CMK (cell line): ENCODE measurements at places on chromosomes 5 and 9.

GRCh38 chr9:127316586-127317323 lies 52.2 kb downstream of the GARNL3 start:
- no peak for DNase-seq

DNA sequence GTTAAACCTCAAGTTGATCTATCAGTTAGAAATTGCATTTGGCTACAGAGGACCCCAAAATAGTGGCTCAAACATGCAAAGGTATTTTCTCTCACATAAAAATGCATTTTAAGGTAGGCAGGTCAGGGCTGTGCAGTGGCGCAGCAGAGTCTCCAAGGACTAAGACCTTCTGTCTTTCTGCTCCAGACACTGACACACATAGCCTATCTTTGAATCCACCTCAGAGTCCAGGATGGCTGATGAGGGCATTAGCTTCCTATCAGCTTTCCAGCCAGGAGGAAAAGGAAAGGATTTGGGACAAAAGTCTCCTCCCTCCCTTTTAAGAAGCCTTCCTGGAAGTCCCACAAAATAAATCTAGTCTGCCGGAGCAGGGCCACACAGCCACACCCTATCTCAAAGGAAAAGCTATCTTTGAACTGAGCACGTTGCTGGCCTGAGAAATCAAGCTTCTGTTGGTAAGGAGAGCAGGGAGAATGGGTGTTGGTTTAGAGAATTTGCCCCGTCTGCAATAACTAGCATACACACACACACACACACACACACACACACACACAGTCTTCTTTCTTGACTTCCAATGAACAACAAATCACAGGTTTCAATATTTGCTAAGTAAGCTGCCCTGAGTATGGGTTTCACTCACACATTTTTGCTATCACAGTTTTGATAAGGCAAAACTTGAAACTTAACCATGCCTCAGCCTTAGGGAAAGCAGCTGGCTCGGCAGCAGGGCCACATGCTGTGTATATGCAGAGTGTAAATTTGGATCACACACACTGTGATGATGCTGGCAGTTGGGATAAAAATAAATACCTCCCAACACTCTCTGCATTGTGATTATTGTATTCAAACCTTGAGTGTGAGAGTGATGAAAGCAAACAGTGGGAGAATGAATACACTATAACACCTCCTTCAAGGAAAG lies 116.6 kb upstream of the MAP3K1 start:
- no peak for DNase-seq

DNA sequence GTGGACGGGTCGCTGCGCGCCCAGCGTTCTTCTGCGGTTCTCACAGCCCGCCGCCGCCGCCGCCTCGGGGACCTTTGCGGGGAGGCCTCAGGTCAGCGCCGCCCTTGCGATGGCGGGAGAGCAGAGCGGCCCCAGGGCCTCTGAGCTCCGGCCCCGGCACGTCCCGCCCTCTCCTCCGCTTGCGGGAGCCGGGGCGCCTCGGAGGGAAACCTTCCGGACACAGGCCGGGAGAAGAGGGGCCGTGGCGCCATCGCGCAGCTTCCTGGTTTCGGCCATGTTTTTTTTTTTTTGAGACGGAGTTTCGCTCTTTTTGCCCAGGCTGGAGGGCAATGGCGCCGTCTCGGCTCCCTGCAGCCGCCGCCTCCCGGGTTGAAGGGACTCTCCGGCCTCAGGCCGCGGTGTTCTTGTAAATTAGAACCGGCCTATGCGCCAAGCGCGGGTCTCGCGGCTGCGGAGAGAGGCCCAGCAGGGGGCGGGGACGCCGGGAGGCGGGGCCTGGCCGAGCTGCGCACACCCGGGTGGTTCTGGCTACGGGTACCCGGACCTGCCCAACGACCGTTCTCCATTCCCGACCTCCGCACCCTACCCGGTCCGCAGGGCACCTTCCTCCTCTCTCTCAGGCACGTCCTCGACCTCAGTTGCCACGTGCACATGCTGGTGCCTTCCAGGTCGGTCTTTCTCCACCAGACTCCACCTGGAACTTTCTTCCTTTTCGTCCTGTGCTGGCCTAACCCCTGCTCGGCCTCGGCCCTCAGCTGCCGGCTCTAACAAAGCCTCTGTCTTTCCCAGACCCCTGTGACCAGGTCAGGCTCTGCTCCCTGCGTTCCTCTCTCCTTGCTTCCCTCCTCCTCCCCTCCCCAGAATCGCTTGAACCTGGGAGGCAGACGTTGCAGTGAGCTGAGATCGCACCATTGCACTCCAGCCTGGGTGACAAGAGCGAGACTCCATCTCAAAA lies 28.8 kb upstream of the MGAT1 start:
- DNase-seq = peak; percentile 64

GRCh38 chr5:158456756-158457155 lies 597.8 kb upstream of the CLINT1 start:
- DNase-seq = no peak

GRCh38 chr9:114497727-114498382 lies 7.4 kb downstream of the WHRN start:
- no peak for DNase-seq

- no peak for DNase-seq
These were observed 37.8 kb downstream of the OXCT1 start for GRCh38 chr5:41832430-41832829.

DNA sequence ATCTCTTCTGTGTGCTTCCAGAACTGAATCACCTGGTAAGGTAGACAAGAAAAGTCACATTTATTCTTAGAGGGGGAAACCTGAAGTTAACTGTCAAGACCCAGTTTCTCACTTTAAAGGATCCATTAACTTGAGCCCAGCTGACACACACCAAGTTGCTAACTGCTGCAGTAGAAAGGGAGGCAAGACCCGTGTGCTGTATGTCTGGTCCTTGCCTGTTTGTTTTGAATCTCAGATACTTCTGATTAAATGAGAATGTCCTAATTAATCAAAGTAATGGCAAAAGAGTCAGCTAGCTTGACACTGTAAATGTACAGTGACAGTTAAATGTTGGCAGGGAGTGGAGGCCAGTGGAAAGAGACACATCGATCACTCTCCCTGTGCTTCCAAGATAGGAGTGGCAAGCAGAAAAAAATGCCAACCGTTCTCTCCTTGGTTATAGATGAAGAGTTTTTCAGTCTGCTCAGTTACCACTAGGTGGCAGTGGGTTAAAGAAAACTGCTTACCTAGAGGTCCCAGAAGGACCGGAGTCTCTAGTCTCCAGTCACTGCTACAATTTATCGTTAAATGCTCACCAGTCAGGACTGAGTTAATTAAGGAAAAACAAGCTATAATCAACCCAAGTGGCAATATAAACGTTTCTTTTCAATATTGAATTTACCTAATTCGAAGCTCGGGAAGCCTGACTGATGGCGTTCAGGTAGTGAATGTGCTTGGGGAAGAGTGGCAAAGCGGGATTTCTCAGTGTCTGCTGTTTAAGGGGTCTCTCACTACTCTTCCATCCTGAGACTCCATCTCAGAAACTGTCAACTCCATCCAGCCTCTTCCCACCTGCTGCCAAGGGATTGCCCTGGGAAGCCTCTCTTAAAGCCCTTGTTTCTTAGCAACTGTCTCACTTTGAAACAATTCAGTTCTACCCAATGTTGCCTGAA lies 18.4 kb downstream of the LSM11 start:
- DNase-seq = no peak

DNA sequence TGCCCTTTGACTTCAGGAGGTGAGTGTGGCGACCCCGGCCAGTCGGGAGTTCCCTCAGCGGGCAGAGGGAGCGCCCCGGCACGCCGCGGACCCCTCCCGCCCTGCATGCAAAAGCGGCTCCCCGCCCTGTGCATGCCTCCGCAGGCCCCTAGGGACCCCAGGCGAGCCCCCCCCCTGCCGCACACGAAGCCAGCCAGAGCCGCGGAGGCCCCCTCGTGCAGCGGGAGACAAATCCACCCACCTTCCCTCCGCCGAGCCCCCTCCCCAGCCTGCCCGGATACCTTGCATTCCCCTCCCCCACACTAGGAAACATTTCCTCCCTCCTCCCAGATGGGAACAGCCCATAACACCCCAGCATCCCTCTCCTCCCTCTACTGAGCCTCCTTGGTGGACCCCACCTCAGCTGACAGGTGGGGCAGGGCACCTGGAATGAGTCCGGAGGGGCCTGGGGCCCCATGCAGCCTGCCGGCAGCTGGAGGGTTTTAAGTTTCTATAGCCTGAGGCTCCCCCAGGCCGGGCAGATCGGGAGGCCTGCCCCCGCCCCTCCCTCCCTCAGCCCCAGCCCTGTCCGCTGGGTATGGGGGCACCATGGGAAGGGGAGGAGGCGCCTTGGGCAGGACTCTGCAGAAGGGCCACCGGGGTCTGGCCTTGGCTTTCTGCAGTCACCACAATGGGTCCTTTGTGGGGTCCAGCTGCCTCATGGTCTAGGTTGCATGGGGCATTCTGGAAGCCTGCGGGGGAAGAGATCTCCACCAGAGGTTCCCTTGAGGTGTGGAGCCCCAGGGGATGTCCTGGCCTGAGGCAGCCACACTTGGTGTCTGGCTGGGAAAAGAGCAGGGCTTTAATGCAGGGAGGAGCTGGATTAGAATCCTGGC lies 601 bp downstream of the ERGIC1 start:
- no peak for DNase-seq

DNA sequence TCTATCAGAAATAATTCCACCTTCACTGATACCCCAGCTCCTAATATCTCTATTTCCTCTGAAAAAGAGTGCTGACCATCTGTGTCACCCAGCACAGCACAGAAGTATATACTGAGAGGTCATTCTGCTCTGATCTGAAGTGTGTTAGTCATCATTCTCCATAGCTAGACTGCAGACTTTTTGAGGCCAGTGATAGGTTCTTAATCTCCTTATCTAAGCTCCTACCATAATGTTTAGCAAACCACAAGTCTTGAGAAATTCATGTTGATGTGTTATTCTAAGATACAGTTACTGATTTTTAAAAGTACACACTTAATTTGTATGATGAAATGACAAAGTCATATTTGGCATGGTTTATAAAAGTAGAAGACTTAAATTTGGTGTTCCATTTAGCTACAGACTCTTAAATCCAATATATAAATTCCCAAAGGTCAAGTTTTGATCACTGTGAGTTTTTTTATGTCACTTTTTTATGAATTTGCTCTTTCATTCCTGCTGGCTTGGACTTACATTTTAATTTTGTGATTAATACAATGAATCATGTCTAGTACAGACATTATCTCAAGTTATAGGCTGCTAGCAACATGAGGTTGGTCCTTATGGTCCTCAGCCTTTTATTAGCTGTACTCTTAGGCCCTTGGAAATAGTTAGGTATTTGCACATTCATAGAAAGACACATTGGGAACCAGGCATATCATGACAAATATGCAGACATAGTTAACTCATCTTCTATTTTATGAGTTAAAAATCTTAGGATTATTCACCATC lies 380.8 kb downstream of the EBF1 start:
- no peak for DNase-seq

DNA sequence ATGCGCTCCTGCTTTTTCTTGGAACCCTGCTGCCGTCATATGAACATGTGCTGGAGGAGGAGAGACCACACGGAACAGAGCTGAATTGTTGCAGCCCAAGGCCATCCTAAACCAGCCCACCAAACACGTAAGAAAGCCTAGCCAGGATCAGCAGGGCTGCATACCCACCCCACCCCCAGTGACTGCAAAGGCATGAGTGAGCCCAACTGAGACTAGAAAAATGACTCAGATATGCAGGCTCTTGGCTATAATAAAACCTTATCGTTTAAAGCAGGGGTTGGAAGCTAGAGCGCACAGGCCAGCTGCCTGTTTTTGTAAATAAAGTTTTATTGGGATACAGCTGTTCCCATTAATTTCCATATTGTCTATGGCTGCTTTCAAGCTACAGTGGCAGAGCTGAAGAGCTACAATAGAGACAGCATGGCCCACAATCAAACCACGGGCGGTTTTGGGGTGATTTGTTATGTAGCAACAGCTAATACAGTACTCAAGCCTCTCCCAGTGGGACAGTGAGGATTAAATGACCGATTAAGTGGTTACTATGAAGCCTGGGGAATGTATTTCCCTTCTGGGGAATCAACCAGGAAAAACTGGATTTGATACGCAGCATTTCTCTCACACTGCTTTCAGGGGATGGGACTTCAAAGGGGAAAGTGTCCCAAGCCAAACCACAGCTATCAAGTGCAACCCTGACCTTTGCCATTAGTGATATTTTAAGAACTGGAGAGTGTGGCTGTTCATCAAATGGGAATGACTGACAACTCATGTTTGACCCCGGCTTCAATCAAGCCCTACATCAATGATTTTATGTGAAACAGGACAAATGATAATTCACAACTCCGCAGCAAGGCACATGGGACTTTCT lies 6.3 kb downstream of the SHB start:
- DNase-seq = no peak

DNA sequence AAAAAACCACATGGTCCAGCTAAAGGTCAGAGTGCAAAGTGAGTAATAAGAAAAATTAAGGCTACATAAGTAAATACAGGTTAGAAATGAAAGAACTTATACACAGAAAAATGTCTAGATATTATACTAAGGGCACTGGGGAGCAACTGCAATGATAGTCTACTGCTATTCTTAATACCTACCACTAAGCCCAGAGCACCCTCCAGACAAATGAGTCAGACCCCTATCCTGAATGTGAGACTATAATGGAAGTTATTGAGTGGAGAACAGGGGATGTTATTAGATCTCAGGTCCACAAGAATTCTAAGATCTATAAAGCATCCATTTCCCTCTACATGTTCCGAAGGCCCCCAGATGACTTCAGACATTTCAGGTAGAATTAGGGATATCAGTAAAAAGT lies 438.3 kb downstream of the PRELID2 start:
- DNase-seq = no peak

- no peak for DNase-seq
These were observed 80.3 kb downstream of the MAP1B start for GRCh38 chr5:72187388-72188075.

GRCh38 chr5:54663866-54664265 lies 146.3 kb downstream of the SNX18 start:
- DNase-seq = no peak

- DNase-seq = no peak
These were observed 129.7 kb upstream of the MTAP start for GRCh38 chr9:21672761-21673160.

- DNase-seq = peak; percentile 66
These were observed 176.7 kb upstream of the DMAC1 start for GRCh38 chr9:7976167-7976755.

- DNase-seq = no peak
These were observed 4.8 kb upstream of the HAND1 start for GRCh38 chr5:154482528-154483449.

DNA sequence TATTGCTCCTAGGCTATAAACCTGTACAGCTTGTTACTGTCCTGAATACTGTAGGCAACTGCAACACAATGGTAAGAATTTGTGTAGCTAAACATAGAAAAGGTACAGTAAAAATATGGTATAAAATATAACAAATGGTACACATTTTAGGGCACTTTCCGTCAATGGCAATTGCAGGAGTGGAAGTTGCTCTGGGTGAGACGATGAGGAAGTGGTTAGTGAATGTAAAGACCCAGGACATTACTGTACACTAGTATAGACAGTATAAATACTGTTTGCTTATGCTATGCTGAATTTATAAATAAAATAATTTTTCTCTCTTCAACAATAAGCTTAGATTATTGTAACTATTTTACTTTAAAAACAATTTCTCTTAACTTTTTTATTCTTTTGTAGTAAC lies 15.6 kb upstream of the ADRB2 start:
- no peak for DNase-seq

GRCh38 chr5:1209489-1209852 lies 8.1 kb downstream of the SLC6A19 start:
- no peak for DNase-seq
